ENCODE measurements at places on chromosomes 1 and 21. TPM values are rescaled to one million over a fixed set of nuclear protein-coding genes. Genes with fewer than 3 reads are reported as not detected.

DNA sequence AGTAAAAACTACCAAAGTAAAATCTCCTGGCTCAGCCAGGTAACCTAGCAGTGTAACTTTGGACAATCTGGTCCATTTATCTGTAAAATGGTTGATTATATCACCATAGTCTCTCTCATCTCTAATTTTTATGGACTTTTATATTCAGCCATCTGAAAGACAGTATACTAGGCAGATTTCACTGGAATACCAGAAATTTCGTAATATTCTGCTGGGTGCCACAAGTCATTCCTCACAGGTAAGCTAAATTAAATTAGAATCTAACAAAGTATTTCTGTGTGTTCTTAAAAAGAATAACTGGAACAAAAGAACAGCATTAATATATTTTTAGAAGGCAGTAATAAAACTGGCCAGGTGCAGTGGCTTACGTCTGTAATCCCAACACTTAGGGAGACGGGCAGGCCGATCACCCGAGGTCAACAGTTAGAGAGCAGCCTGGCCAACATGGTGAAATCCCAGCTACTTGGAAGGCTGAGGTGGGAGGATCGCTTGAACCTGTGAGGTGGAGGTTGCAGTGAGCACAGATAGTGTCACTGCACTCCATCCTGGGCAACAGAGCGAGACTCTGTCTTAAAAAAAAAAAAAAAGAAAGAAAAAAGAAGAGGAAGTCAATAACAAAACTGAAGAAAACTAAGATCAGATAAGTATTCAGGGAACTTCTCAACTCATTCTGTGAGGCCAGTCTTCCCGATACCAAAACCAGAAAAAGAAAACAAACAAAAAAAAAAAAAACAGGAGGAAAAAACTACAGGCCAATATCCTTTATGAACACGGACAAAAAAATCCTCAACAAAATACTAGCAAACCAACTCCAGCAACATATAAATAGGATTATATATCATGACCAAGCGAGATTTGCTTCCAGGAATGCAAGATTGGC lies 35.9 kb downstream of the PIK3R3 start:
- no peak for DNase-seq

- no peak for DNase-seq
Measured at GRCh38 chr1:212775241-212775640, 16.3 kb downstream of the NSL1 start.

DNA sequence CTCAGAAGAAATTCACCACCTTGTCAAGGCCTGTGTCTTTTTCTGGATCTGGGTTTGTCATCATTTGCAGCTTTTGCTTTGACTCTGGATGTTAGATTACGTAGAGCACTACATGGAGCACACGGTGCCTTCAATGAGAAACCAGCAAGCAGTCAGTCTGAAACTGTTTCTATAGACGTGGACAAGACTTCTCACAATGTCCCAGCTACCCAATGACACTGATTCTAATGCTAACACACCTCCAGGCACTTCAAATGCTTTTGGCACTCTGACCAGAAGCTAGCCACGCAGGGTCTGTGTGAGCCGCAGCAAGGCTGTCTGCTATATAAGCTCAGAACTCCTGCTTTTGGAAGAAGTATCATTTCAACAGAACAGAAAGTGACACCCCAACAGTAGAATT lies 38.2 kb downstream of the ITPKB start:
- DNase-seq: no peak

DNA sequence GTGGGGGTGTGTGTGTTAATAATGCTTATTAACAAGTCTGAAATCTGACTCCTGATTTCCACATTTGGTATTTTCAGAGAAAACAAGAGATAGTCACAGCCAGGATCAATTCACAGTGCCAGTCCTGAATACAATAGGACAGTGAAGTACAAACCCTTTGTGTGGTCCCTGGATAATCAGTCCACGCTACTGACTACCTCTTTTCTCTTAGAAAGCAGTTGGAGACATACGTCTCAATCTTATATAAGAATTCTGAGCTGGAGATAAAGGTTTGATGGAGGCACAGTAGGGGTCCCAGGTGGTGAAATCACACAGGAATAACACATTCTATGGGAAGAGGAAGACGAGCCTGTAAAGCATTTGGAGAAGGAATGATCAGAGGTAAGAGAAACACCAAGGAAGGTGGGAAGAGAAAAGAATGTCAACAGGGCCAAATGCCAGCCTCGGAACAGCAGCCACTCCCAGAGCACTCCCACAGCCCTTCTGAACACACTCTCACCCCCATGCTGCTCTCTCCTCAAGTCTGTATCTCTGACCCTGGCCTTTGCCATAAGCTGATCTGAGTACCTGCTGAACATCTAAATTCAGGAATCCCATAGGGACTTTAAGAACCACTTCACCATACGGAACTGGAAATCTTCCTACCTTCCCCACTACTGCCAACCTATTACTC lies 48.6 kb downstream of the TRAF5 start:
- DNase-seq: no peak

- DNase-seq: peak; percentile 11
Measured at GRCh38 chr1:20410503-20410902, 75.5 kb downstream of the CAMK2N1 start.

DNA sequence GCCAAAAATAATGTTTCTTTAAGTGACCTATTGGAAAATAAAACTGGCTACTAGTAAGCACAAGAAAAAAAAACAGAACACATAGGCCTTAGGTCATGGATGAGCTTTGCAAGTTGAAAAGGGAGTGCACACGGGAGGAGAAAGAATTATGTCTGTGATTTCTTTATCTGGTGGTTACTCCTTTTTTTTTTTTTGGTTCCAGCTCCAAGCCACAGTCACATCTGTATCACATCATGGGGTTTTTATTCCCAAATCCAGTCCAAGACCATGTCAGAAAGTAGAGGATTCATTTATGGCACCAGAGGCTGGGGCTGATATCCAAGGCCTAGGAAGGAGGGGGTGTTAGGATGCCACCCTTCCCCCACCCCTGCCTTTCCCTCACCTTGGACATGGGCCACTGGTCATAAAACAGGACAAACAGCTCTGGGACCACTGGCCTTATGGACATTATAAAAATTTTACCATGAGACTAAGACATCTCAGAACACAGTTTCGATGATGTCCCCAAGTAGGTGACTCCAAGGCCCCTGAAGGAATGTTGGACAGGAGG lies 10.3 kb upstream of the HEYL start:
- no peak for DNase-seq

- DNase-seq: no peak
Measured at GRCh38 chr1:50424045-50424883, 1.0 kb upstream of the DMRTA2 start.

- DNase-seq: no peak
Measured at GRCh38 chr1:180092931-180093650, 61.6 kb upstream of the QSOX1 start.

Gene ARMH1
- total RNA-seq: 14.7 TPM

- DNase-seq: peak; percentile 74
Measured at GRCh38 chr1:40849801-40850592, 12.2 kb downstream of the CITED4 start.

Gene IFI44
- 5.2 TPM for total RNA-seq

GRCh38 chr1:99645203-99645602 lies 710 bp upstream of the PALMD start:
- peak; percentile 80 for DNase-seq

Gene LYST
- total RNA-seq: 12.2 TPM

- DNase-seq: no peak
Measured at GRCh38 chr1:158017800-158018595, 24.6 kb downstream of the KIRREL1 start.

GRCh38 chr1:200228486-200228885 lies 181.3 kb downstream of the ZNF281 start:
- no peak for DNase-seq

Gene OR2AJ1
- not detected for total RNA-seq

Gene HSD11B1
- 479 TPM for total RNA-seq

- no peak for DNase-seq
Measured at GRCh38 chr1:198106011-198106410, 50.8 kb upstream of the NEK7 start.

Gene ZNF683
- not detected for total RNA-seq

DNA sequence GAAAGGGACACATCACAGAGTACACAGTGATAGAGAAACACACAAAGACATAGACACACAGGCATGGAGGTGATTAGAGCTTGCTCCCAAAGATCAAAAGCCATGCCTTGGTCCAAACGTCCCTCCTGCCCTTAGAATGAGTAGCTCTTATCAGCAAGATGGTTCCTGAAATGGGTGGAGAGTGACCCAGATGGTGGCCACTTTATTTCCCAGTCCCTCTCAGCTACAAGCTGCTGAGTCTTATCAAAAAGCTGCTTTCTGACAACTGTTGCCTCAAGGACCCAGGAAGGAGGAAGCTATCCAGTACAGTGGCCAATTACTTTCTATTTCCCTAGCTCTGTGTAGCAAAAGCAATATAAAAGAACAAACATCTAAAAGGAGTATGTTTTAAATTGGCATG lies 7.7 kb upstream of the CLCA1 start:
- no peak for DNase-seq

Gene C1orf226
- total RNA-seq: 50.4 TPM

- DNase-seq: peak; percentile 48
Measured at GRCh38 chr1:168386949-168387586, 106.4 kb downstream of the TBX19 start.

DNA sequence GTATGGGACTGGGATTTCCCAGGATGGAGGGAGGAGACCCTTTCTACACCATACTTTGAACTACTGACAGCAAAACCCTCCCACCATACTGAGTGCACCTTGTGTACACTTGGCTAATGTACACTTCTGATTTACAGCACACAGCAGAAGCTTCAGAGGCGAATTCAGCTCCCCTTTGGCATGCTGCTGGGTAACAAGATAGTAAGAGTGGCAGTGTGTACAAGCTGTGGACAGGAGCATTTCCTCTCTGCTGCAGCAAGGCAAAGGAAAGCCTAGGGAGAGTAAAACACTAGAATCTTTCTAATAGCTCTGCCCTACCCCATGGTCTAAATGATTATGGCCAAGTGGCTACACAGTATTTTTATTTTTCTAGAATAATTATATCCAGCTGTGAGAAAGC lies 83.9 kb upstream of the ARTN start:
- DNase-seq: no peak

- DNase-seq: no peak
Measured at GRCh38 chr1:44021581-44022321, 9.5 kb downstream of the SLC6A9 start.

DNA sequence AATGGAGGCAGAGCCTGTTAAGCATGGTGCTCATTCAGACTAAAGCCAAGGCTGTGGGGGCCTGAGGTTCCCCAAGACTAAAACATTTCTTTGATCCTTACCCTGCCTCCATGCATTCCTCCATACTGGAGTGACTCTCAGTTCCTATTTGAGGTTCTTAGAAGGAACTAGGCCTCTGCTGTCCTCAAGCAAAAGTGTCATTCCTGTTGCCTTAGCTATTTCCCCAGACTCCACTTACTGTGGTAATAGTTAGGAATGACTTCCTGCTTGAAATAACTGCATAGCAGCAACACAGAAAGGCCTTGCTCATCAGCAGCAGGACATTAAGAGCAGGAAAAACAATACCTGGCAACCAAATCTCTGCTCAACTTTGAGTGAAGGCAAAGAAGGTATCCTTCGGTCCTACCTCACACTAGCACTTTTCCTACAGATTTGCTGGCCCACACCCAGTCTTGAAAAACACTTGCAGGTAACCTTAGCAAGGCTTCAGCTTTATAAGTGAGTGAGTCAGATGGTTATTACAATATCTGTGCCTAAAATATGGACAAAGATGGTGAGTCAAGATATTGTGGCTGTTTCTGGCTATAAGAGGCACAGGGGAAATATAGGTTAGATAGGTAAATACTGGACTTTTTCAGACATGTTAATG lies 14.8 kb downstream of the LRRC41 start:
- no peak for DNase-seq

- no peak for DNase-seq
Measured at GRCh38 chr1:96259399-96259798, 462.2 kb upstream of the PTBP2 start.

- DNase-seq: no peak
Measured at GRCh38 chr1:203765029-203765837, at the start of gene LAX1. Gene LAX1 (plus strand): TSS chr1:203765183. CDS start chr1:203765566, 383 bp downstream.

Gene S100A2
- total RNA-seq: 0.55 TPM

DNA sequence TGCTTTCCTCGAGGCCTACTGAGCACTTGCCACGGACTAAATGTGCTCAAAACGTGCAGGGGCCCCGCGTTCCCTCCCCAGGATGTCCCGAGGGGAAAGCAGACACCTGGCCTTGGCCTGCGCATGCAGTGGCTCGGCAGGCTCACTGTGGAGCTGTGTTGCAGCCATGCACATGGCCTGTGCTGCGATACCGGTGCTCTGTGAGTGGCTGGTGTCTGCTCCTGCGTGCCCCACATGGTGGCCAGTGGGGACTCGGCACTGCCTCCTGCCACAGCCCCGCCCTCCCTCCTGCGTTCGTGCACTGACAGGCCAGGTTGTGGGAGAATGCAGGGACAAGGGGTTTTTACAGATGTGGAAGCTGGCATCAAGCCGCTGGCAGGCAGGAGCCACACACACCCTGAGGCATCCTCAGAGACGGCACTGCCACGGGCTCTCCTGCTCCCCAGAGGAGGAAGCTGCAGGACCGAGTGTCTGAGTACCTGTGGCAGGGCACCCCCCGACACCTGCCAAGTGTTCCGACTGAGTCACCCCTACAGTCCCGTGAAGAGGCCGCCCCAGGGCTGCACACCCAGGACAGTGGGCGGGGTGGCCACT lies 16.9 kb upstream of the PTTG1IP start:
- no peak for DNase-seq

Gene MCOLN3
- 0.05 TPM for total RNA-seq

- DNase-seq: no peak
Measured at GRCh38 chr1:166087734-166088571, 78.8 kb downstream of the FAM78B start.

DNA sequence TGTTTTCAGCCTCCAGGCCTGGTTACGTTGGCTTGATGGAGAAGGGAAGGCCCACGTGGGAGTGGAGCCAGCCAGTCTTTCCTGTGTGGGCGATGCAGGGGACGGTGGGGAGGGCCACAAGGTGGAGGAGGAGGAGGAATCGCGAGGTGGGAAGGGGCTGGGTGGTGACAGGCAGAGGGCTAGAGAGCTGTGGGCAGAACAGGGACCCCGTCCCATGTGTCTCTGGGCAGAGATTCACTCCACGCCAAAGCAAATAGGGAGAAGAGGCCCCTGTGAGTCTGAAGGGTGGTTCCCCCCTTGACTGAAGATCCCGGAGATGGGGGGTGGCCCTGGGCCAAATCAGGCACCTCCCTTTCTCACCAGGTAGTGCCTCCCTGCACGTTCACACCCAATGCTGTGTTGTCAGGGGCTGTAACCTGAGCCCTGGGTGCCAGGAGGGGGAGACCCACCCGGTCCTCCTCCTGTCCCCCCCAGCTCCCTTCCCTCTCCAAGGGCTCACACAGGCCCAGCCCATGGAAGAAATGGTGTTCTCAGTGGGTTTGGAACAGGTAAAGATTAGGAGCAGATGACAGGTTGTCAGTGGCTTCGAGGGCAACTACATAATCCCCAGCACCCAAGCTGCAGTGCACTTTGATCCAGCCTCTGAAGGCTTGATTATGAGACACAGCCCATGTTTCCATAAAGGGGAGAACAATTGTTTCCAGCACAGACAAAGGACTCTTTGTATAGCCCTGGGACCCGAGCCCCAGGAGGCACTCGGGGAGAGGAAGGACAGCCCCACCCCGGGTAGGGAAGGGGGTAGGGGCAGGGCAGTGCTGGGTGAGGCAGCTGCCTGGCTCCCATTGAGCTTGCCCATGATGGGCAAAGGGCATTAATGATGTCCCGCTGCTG lies 37.7 kb upstream of the GPR37L1 start:
- no peak for DNase-seq
